ENCODE measurements at places on chromosomes 2 and 18. TPM values are rescaled to one million over a fixed set of nuclear protein-coding genes. Genes with fewer than 3 reads are reported as not detected.

DNA sequence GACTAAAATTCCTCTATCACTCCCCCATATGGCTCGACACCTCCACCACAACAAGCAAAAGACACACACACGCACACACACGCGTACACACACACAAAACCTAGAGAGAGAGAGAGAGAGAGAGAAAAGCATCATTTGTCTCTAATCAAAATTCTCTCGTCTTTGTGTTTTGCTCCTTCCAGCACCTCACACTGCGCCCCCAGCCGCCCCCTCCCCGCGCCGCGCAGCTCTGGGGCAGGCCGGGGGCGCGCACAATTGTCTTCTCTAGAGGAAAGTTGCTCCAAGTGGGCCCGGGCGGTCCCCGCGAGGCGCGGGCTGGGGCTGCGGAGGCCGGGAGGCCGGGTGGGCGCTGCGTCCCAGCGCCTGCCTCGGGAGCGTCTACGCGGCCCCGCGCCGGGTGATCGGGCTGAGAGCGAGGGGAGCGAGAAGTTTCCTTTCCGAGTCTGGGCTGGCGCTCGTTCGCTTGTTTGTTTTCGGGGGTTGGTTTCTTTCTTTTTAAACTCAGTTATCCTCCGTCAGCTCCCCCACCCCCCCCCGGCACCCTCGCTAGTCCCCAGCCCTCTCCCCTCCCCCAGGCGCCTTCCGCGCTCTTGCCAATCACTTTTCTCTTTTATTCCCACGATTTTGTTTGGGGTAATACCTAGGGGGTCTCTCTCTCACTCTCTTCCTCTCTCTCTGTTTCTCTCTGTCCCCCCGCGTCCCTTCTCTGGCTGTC is 4.1 kb downstream of the ZEB2 start:
- peak; percentile 74 for DNase-seq

Gene ASB18
- total RNA-seq = not detected

- DNase-seq = no peak
These were observed 33.2 kb upstream of the CYP1B1 start for GRCh38 chr2:38108907-38109731.

DNA sequence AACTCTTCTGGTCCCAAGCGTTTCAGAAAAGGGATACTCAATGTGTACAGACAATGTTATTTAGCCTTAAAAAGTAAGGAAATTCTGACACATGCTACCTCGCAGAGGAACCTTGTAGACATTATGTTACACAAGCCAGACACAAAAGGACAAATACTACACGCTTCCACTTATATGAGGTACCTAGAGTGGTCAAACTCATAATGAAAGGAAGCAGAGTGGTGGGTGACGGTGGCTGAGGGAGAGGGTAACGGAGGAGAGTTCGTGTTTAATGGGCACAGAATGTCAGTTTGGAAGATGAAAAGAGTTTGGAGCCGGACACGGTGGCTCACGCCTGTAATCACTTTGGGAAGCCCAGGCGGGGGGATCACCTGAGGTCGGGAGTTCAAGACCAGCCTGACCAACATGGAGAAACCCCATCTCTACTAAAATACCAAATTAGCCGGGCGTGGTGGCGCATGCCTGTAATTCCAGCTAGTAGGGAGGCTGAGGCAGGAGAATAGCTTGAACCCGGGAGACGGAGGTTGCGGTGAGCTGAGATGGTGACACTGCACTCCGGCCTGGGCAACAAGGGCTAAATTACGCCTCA is 1.4 kb downstream of the MCM6 start:
- DNase-seq = no peak

- no peak for DNase-seq
These were observed 4.1 kb downstream of the RUFY4 start for GRCh38 chr2:218073185-218073584.

- DNase-seq = no peak
These were observed 6.7 kb upstream of the ADCY3 start for GRCh38 chr2:24926602-24927252.

Gene RTP5
- total RNA-seq = not detected

DNA sequence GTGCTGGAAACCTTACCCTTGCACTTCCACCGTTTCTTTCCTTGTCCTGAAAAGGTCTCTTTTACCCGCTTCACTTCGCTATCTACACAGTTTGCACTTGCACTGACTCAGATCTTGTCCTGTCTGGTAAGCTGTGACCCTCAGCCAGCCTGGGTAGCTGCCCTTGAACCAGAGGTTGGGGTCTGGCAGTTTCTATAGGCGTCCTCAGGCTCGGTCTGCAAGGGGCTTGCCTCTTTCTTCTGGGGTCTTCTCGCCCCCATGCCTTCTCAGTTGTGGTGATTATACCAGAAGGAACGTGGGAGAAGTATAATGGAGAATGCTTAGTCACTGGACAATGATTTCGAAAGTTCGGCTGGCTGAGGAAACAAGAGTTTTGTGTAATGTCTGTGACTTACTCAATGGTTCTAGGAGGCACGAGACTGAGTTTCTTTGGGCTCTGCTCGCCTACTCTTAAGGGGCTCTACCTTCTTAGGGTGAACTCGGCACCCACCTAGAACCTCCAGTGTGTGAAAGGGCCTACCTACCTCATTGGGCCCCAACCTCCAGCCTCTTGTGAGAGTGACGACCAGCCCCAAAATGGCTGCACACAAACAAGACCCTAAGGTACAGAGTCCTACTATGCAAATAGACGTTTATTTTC is 6.9 kb upstream of the STAT1 start:
- no peak for DNase-seq

Gene LYPD6
- 8.9 TPM for total RNA-seq

Gene ZNF521
- 16.8 TPM for total RNA-seq

Measured in H1 (cell line).